ENCODE measurements at places on chromosomes 7 and 10.

DNA sequence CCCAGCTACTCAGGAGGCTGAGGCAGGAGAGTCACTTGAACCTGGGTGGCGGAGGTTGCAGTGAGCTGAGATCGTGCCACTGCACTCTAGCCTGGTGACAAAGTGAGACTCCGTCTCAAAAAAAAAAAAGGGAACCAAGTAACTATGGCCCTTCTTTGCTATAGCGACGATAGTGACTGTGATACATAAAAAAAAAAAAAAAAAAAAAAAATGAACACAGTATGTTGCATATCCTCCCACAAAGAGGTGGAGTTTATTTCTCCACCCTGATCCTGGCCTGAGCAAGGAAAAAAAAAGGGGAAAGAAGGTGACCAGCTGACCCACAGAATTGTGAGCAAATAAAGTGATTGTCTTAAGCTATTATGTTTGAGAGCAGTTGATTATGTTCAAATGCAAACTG lies 42.3 kb upstream of the STEAP1B start:
- DNase-seq = no peak

GRCh38 chr10:68171539-68172080 lies 60.3 kb downstream of the ATOH7 start:
- no peak for DNase-seq

DNA sequence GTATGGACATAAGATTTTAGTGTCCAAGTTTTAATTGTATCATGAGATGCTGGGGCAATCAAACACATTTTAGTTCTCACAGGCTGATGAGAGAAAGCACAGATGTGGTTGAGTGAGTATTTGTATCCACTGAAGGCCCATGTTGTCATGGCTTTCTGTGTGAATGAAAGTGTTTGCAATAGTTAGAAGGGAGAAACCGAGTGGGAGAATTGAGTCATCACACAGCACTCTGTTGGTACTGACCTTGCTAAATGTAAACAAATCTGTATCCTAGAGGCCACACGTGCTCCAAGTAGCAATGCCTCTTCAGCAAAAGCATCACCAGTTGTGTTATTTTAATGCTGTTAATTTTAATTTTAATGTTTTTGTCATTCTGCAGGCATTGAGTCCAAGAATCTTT lies 121.2 kb downstream of the EMX2 start:
- DNase-seq = no peak

GRCh38 chr7:150361807-150362621 lies 6.6 kb upstream of the REPIN1 start:
- no peak for DNase-seq

- DNase-seq = no peak
Observed at GRCh38 chr10:72104472-72105097, 16.2 kb upstream of the SPOCK2 start.

DNA sequence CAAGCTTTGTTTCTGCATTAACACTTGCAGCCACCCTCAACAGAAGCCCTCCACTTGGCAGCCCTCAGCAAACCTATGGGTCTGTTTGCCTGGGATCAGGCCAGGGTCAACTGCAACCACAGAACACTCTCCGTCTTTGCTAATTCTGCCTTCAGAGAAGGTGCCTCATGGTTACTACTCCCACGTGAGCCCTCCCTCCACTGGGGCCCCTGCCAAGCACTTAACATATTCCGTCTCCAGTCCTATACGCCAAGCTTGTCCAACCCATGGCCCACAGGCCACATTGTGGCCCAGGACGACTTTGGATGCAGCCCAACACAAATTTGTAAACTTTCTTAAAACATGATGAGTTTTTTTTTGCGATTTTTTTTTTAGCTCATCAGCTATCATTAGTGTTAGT lies 54.7 kb downstream of the HSPA12A start:
- no peak for DNase-seq

GRCh38 chr7:30276203-30276900 lies 8.0 kb upstream of the ZNRF2 start:
- DNase-seq = peak; percentile 69

GRCh38 chr10:3902054-3902808 lies 117.2 kb upstream of the KLF6 start:
- peak; percentile 2 for DNase-seq

- peak; percentile 48 for DNase-seq
Observed at GRCh38 chr10:63614371-63614891, 93.2 kb downstream of the REEP3 start.

DNA sequence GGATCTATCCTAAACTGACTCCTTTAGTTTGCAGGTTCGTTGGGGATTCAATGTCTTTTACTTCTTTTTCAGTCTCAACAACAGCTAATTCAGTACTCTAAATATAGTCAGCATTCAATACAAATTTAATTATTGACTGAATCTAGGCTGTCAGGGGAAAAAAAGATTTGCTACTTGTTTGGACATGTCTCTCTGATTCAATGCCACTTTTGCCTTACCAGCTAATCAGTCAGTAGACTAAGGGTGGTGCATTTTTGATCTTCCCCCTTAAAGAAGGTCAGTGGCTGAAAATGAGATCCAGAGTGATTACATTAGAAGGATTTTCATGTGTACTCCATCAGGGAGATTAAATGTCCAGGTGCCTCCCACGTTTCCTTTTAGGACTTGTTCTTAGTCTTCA lies 145.1 kb downstream of the C1GALT1 start:
- DNase-seq = no peak

- no peak for DNase-seq
Observed at GRCh38 chr7:124376111-124376510, 343.2 kb upstream of the TMEM229A start.

DNA sequence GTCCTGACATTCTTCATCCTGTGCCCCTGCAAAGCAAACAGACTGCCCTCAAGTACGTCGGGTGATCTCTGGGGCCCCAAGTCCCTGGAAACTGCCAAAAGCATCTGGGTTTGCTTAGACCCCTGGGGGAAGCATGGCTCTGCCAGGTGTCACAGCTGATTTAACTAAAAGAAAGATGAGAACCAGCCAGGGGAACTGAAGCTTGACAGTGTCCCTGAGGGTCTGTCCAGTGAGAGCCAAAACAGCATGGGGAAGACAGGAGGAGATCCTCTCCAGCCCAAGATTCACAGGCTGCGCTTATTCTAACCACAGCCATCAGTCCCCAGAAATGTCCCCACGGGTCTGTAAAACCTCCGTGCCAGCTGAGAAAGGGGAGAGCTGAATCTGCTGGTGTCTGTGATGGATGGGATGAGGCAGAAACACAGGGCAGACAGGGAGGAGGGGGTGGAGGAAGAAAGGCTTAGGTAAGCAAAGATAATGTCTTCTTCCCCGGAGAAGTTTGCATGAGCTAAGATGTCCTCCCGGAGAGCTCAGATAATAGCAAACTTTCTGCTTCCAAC lies 21.3 kb downstream of the CCDC3 start:
- DNase-seq = no peak

DNA sequence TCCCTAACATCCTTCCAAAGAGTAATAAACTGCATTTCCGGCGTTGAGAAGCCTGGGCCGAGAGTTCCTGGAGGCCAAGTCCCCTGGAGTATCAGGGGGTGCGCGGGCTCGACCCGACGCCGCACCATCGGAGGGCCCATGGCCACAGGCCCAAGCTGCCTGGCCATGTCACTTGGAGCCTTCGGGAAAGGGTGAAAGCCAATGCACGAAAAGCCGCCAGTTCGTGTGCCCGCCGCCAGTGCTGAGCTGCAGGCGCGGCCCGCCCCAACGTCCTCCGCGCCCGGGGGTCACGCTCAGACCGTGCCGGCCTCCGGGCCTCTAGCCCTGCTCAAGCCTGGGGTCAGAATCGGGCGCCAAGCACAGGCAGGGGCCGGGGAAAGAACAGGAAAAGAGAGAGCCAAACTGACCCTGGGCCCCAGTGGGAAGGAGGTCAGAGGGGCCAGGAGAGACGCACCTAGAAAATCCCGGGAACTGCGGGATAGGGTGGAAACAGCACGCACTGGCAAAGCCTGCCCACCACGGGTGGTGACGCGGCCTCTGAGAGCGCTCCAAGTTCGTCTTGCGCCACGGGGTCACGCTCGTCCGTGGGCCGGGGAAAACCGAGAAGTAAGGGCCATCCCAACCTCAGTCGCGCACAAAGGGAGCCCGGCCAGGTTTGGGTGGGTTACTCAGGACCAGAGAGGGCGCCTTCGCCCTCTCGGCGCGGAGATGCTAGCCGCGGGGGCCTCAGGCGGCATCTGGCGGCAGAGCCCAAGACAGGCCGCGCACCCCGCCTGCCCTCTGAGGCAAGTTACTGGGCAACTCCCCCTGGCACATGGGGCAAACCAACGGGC lies 4.2 kb upstream of the EBF3 start:
- DNase-seq = no peak

DNA sequence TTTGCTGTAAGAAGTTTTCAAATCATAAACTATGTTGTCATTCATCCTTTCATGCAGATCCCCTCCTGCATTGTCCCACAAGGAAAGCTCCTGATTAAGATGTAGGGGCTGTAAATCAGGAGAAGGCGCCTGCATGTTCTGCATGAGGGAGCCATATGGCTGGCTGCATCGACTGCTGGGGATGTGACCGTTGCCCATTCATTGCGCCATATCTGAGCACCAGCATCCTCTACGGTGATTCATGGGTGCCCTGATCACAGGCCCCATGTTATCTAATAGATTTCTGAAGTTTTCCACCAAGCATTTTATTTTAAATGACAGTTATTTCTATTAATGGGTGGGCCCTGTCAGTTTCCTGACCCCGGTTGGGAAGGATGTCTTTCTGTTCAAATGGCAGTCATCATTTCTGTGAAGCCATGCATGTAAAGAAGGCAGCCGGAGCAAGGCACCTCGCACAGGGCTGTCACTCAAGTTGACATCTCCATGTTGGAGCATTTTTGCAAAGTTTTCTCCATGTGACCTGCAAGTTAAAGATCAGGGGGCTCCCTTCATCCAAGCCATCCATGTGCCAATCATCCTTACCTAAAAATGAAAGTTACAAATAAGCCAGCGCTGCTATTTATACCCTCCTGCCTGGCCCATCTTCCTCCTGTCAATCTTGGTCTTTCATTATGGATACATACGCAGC lies 128.8 kb downstream of the TEX36 start:
- no peak for DNase-seq

DNA sequence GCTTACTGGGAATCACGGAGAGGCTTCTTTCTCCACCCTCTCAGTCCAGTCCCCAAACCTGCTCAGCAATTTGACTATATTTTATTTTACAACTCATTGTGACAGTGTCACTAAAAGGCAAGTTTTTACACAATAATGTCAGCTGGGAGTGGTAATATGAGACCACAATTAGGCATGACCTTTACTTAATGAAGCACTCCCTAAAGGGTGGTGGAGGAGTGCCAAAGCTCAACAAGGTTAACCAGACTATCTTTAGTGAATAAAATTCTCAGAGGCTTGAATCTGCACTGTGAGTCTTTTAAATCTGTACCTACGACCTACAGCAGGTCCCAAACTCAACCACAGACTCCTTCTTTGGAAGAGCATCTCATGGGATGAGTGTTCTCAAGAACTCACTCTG lies 215.6 kb downstream of the TAX1BP1 start:
- no peak for DNase-seq

GRCh38 chr10:44618910-44619309 lies 234.0 kb upstream of the CXCL12 start:
- DNase-seq = no peak

DNA sequence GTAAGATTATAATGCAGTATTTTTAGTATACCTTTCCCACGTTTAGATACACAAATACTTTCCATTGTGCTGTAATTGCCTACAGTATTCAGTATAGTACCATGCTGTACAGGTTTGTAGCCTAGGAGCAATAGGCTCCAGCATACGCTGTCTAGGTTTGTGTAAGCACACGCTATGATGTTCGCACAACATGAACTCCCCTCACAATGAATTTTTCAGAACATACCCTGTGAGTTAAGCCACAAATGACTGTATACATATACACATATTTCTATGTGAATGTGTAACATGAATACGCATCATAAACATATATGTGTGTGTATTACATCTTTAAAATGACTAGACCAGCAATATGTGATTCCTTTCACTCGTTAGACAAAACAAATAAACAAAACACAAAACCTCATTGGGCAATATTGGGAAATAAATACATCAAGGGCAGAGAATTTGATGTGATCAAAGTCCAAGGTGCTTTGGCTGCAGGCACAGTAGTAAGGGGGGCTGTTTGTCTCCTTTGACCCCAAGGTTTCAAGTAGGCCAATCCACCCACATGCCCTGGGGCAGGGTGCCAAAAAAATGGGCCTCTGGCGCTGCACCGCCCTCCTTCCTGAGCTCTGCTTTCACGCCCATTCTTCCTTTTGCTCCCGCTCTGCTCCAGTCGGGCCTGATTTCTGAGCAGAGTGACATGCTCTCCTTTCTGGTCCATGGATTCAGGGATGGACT lies 33.9 kb downstream of the CHN2 start:
- no peak for DNase-seq

- no peak for DNase-seq
Observed at GRCh38 chr10:15871823-15872222, 11.5 kb upstream of the MINDY3 start.

- no peak for DNase-seq
Observed at GRCh38 chr7:56483153-56483552, 366.9 kb upstream of the NUPR2 start.

- DNase-seq = no peak
Observed at GRCh38 chr7:12865593-12865992, 178.2 kb downstream of the ARL4A start.

- DNase-seq = no peak
Observed at GRCh38 chr10:114472877-114473253, 68.6 kb upstream of the AFAP1L2 start.

- DNase-seq = no peak
Observed at GRCh38 chr7:78099715-78100394, 301.3 kb downstream of the PHTF2 start.

- DNase-seq = no peak
Observed at GRCh38 chr7:31076051-31076450, 23.9 kb downstream of the ADCYAP1R1 start.

DNA sequence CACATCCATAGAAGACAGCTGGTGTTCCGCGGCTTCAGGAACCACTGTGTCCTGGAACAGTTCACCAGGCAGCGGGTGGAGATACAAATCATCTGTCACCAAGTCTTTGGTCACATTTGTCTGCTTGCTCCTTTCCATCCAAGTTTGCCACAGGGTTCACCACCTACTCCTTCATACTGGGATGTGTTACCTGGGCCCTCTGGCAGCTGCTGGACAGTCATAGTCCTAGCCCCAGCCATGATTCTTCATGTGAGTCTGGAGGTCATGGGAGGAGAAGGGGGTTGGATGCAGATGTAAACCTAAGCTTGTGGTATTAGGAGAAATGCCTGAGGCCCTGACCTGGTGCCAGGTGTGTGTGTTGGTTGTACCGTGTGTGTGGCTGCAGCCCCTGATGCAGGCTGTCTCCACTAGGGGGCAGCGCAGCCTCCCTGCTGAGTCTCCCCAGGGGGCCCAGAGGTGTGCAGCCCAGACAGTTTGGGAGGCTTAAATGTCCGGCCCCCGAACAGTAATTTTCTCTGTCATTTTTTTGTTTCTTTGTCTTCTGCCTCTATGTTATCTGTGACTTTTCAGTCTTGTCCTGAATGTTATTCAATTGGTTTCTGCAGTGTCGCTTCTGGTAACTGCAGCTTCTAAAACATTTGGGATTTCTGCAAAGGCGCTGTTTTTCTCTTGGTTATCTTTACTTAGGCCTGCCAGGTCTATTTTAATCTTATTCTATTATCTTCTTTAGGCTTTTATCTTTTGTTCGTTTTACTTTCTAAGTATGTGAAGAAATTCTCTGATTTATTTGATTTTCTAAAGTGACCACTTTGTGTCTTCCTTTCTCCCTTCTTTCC lies 14.8 kb downstream of the NPS start:
- DNase-seq = no peak

GRCh38 chr10:132446661-132447445 lies 49.9 kb downstream of the PWWP2B start:
- no peak for DNase-seq

- DNase-seq = no peak
Observed at GRCh38 chr7:21547501-21547900, 4.7 kb downstream of the DNAH11 start.

Measured in globus pallidus (tissue), 1 donor.